ENCODE measurements at places on chromosomes 1 and 21. TPM values are rescaled to one million over a fixed set of nuclear protein-coding genes. Genes with fewer than 3 reads are reported as not detected.

GRCh38 chr21:44300262-44300959 lies 558 bp downstream of the PFKL start:
- H3K4me3 ChIP-seq = peak overlapping the region; percentile 89
- H3K4me1 ChIP-seq = peaks cover 59% of the 10 kb centered on the region
- DNase-seq = peak; percentile 88
- H3K36me3 ChIP-seq = no peaks in the 10 kb centered on the region
- peak overlapping the region; percentile 93 for H3K27ac ChIP-seq

DNA sequence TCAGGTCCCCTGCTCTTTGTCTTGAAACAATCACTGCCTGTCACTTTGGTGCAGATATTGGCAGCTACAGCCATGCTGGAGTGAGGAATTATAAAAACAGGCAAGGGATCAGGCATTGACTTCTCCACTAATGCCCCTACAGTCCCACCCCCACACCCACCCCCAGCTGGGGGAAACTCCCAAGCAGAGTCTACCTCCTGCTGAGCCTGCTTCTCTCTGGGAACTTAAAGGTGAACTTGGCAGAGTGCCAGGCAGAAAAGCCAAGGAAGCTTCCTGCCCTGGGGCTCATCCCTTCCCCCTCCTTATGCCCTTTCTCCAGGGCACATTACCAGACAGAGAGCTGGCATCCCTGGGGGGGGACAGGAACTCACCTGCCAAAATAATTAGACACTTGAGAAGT lies 6.7 kb downstream of the NCMAP start:
- no peak for DNase-seq
- H3K4me1 ChIP-seq = no peaks in the 10 kb centered on the region
- H3K36me3 ChIP-seq = no peaks in the 10 kb centered on the region

GRCh38 chr1:29047142-29047541 lies 76.6 kb downstream of the TMEM200B start:
- no peaks in the 10 kb centered on the region for H3K27me3 ChIP-seq
- no peak overlapping the region for H3K4me3 ChIP-seq
- no peaks in the 10 kb centered on the region for H3K36me3 ChIP-seq
- no peak overlapping the region for H3K27ac ChIP-seq
- peaks cover 7% of the 10 kb centered on the region for H3K4me1 ChIP-seq

The CSMD2 gene
- total RNA-seq = under 0.01 TPM

DNA sequence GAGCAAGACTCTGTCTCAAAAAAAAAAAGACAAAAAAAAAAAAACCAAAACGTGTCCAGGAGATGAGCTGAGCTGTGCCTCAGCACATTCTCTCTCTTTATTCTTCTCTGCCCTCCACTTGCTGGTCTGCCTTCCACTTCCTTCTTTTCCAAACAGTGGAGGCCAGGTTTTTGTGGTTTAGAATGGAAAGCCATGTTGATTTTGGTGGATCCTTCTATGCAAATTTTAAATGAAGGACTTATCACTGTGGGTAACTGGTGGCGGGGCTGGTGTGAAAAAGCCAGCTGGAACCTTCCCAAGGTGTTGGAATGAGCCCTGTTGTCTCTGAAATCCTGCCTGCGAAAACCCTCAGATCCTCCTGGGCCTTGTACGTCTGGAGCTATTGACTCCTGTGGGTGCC lies 61.9 kb downstream of the PTPRU start:
- H3K36me3 ChIP-seq = no peaks in the 10 kb centered on the region
- H3K4me3 ChIP-seq = no peak overlapping the region
- peak; percentile 40 for DNase-seq
- H3K27me3 ChIP-seq = no peaks in the 10 kb centered on the region
- no peaks in the 10 kb centered on the region for H3K4me1 ChIP-seq
- no peak overlapping the region for H3K27ac ChIP-seq

GRCh38 chr1:39615086-39615673 lies 24.3 kb downstream of the HEYL start:
- DNase-seq = no peak
- no peak overlapping the region for H3K27ac ChIP-seq
- H3K36me3 ChIP-seq = no peaks in the 10 kb centered on the region
- H3K27me3 ChIP-seq = peaks cover under 1% of the 10 kb centered on the region
- H3K4me3 ChIP-seq = no peak overlapping the region
- H3K4me1 ChIP-seq = no peaks in the 10 kb centered on the region

DNA sequence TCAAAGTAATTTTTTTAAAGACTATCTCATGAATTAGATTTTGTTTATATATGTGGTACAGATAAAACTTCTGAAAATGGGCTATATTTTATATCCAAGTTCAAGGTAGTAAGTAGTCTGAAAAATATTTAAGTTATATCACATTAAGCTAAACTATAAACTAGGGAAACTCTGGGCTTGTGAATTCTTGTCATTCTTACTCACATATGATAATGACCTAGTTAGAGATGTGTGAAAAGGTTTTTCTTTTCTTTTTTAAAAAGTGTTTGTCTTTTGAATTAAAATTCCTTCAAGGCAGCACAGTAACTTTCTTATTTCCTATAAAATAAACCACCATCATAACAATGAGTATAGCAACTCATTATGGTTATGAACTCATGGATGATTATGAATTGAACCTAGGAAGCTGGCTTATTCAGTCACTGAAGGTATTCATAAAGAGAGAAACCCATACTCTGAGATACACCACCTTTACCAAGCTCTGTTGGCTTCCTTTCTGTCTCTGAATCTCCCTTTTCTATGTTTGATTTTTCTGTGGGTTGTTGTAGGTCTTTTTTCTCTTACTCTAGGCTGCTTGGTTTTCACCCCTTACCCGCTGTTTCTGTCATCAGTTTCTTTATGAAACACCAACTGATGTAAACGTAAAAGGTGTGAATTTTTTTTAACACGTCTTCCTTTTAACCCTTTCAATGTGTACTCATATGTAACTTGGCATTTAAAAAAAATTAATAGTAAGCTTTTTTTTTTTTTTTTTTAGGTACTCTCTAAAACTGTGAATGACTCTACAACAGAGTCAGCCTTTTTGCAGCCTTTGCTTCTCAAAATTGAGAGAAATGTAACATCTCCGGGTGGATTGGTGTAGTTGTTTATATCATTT lies 25.2 kb downstream of the IL12RB2 start:
- H3K27me3 ChIP-seq = no peaks in the 10 kb centered on the region
- no peaks in the 10 kb centered on the region for H3K36me3 ChIP-seq
- H3K4me3 ChIP-seq = no peak overlapping the region
- no peaks in the 10 kb centered on the region for H3K4me1 ChIP-seq
- no peak for DNase-seq
- H3K27ac ChIP-seq = no peak overlapping the region

The SYDE2 gene
- total RNA-seq = 54.9 TPM

The TMEM39B gene
- 6.7 TPM for total RNA-seq

GRCh38 chr1:174209347-174210187 lies 50.2 kb downstream of the RABGAP1L start:
- DNase-seq = no peak
- H3K36me3 ChIP-seq = no peaks in the 10 kb centered on the region
- H3K27ac ChIP-seq = no peak overlapping the region
- H3K4me3 ChIP-seq = no peak overlapping the region

All from sigmoid colon (tissue), 7 donors.